ENCODE measurements at places on chromosomes 16 and 17.

DNA sequence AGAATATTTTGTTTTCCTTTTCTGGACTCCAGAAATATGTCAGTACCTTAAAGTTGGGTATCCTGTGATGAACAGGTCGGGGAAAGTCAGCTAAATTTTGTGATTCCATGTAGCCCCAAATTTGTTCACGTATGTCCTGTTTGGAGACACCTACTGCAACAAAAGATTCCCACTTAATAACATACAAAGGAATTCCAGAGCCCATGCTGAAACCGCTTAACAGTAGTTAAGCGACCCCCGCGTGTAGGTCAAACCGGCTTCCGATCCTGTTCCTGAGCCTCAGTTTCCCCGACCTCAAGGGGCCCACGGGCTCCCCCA, 477 bp downstream of the MTHFSD start:
- DNase-seq: no peak

- no peak for DNase-seq
Observed at GRCh38 chr17:7809086-7809790, 24.8 kb upstream of the KDM6B start.

- no peak for DNase-seq
Observed at GRCh38 chr17:992933-993332, 4.0 kb upstream of the TIMM22 start.

DNA sequence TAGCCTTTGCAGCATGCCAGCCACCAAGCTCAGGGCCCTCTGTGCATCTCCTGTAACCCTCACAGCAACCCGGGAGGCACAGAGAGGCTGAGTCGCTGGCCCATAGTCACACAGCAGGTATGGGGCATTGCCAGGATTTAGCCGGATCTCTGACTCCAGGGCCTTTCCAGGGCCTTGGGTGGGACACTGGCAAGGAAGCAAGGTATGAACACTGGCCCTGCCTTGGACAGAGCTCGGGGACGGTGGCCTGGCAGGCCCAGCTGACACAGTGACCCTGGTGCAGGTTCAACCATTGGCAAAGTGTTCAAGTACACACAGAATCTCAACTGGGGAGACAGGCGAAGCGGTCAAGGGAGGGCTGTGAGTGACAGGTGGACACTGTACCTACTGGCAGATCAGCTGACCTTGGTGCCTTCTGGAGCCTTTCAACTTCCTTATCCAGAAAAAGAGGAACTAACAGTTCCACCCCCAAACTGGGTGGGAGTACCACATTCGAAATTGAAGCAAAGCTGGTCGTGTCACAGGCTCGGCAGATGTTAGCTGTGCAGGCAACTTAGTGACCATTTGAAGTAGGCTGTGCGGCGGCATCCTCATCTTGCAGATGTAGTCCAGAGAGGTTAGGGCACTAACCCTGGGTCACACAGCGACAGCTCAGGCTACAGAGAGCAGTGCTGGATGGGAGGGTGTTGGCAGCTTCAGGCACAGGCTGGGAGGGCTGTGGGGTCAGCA, 287.4 kb downstream of the SEC14L1 start:
- no peak for DNase-seq
